Activated CD4-positive, alpha-beta T cell treated with anti-CD3 and anti-CD28 coated beads, Interleukin-2, amount 50 U/mL, for 4 hours (primary cell): ENCODE measurements at places on chromosomes 3 and 15.
A peak's percentile ranks its signal among the peaks of the same experiment; 100 is the strongest.

- DNase-seq, result no peak
These were observed 221.8 kb downstream of the CBLB start for GRCh38 chr3:105647047-105647446.

DNA sequence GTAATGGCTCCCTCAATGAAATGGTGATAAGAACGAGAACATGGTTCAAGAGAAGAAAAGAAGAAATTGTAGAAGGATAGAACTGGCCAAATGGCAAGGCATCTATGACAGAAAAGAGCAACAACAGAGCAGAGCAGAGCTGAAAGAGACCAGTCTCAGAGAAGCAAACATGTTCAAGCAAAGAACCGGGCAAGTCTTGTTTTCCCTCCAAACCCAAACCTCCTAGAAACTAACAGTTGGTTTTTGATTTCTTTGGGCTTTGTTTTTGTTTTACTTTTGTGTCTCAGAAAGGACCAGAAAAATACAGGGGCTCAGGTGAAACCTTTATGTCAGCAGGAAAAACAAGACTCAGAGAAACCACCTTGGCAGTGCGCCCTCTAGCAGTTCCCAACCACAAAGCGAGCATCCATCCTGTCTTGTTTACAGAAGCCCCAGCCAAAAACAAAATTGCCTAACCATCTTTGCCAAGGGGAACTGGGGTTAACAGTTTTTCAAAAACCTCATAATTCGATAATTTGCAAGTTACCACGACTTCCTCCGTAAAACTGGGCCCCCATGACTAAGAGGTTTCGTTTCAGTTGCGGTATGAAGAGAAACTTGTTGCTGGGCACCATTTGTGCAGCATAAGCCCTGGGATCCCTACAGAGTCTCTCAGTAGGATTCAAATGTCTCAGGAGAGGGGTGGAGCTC, 159.2 kb upstream of the SLC24A5 start:
- DNase-seq, result no peak

DNA sequence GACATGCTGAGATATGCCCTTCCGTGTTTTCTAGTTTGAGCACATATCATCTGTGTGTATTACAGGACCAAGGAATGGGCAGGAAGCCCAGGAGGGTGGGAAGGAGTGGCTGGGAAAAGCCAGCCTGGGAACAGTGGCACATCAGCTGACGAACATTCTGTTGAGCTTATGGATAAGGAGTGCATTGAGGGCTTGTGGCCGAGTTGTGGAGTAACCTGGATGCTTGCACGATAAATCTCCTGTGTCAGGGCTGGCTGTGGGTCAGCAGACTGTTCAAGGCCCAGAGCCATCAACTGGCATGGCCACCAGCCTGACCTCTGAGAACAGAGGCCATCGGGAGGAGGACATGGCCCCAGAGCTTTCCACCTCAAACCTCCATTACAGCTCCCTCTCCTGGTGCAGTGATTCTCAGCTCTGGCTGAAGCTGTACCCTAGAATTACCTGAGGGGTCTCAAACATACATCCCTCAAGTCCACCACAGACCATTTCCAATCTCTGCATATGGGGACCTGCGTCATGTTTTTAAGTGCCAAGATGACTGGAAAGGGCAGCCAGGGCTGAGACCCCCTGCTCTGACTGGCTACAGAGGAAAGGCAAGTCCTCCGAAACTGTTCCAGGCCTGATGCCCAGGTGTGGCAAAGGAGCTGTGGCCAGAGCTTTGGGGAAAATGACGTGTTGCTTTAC, 4.8 kb upstream of the VILL start:
- no peak for DNase-seq

DNA sequence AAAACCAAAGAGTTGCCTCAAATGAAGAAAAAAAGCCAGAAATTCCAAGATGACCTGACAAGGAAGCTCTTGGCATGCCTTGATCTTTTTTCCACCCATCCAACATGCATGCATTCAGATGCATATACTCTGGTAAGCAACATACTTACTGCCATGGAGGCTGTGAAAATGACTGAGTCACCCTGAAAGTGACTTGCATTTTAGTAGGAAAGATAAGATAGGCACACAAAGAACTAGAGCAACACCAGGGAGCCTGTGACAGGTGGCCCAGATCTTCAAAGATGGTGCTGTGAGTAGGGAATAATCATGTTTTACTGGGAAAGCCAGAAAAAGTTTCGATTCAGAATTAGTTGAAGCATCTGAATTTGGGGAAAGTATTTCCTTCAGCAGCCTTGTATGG, 185.1 kb upstream of the SLCO3A1 start:
- DNase-seq, result no peak

DNA sequence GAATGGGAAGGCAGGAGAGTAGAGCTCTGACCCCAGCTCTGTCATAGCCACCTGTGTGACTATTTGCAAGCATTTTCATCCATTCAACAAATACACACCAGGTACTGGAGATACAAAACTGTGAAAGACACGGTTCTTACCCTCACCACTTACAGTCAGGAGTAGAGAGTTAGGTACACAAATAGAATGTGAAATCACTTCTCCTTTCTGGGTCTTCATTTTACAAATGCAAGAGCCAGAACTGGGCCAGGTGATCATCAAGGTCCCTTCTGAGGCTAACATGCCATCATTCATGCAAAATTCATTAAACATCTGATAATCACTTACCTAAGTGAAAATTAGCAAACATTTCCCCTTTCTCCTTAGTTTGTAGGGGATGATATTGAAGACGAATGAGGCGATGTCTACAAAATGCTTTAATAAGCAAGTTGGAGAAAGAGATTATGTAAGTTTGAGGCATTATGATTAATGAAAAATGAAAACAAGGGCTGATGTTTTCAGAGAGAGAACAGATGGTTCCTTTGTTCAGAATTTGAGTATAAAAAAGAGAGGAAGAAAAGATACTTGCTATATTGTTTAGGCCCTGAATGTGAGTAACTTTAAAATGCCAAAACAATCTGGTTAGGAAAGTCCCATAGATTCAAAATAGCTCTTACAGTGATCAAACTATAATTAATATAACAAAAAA, 88.6 kb downstream of the LPP start:
- DNase-seq, result no peak

DNA sequence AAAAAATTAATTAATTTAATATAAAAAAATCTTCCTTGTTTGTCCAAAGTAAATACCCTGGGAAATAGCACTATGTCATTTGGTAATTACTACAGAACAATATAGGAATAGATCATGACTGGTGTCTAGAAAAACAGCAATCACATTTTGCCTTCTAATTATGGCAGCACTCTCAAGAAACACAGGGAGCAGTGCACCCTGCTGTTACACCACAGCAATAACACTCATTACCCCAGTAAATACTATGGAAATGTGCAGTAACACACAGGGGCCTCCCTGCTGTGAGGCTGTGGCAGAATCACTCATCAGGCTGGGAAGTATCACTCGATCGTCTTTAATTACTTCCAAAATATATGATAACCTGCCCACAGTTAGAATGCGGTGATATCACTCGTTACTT, 646.0 kb downstream of the TUSC7 start:
- no peak for DNase-seq

GRCh38 chr15:35630985-35631384, 85.0 kb upstream of the DPH6 start:
- no peak for DNase-seq

DNA sequence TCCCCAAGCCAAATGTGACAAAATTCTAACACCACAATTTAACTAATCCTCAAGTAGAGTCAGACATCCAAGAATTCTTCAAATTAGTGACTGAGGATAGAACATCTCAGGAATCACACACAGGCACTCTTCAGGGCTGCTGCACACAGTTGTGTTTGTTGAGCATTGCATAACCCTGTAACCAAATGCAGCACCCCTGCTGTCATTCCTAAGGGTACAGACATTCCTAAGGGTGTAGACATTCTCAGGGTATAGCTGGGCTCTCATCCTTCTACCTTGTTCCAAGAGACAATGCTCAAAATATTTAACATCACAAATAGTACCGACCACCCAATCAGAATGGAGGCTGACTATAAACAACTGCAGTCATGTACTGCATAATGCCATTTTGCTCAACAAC, 107.1 kb upstream of the UBE2E2 start:
- DNase-seq, result no peak

DNA sequence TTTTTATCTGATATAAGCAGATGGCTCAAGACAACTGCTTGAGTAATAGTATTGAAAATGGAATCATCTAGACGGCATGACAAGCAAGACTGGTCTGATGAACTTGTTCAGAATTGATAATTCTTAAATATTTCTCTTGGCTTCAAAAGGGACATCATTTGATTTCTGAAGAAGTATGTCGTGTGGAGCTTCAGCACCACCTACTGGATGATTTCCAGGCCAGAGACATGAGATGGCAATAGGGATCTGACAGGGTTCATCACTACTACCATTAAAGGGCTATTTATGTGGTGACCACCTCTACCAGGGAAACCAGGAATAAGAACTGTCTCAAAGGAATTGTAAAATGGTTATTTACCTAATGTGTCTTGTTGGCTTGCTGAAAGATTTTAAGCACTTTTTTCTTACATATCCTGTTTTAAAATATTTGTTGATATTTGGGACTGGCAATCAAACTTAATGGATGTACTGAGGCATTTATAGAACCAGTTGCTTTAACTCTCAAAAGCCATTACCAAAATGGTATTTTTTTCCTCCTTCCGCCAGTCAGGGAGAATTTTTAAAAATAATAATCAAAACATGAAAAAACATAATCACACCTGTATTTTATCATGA, 99.5 kb upstream of the FAM98B start:
- peak; percentile 41 for DNase-seq

- DNase-seq, result no peak
These were observed 217.7 kb upstream of the TLE3 start for GRCh38 chr15:70315431-70315830.

DNA sequence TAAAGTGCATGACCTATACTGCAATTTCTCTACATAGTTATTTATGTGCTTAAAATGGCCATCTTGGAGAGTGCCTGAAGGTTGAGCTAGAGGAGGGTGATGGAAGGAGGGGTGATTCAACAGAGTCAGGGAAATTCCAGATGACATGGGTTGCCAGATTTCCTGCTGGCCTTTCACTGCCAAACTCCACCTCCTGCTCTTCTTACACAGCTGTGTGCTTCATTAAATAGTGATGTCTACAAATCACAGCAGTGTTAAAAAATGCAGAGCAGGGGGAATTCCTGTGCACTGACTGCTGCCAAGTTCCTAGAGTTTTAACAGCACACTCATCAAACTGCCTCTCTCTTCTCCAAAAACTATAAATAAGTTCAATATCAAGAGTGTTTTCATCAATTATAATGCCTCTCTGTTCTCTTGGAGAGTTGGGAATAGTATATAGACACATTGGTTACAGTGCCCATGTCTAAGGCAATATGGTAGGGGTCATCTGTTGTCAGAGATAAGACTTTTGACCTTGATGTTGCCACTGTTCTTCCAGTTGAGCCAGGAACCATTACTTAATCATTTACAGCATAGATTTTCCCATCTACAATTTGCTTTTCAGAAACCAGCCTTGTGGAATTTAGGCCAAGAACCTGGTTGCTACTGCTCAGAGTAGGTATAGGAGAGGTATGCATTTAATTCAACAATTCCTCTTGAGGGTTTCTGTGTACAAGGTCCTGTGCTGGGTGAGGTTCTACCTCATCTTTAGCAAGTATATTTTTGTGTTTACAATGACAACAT, 79.6 kb downstream of the TP63 start:
- no peak for DNase-seq

DNA sequence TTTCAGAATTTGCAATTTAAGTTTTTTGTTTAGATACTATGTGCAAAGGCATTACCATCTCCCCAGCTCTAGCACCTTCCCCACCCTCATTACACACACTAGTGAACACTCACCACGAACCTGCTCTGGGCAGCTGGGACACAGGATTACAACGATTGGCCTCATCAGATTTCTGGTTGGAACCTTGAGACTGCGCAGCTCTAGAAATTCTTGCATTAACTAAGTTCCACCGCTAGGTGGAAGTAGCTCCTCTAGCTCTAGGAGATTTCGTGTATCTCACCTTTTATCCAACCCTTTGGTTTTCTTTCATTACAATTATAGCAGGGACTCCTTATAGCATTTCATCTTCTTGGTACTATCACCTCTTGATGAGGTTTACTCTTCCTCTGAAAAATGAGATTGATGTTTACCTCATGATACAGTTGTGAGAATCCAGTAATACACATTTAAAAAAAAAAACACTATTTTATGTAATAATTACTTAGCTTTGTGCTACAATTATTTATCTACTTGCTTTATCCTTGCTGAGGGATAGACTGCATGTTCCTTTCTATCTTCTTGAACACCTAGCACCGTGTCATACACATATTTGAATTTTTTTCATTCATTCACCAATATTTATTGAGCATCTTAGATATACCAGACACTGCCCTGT, 28.7 kb upstream of the PLOD2 start:
- DNase-seq, result no peak

- DNase-seq, result no peak
These were observed 65.5 kb downstream of the BBX start for GRCh38 chr3:107588217-107588616.

GRCh38 chr3:4394567-4394966, 72.5 kb downstream of the SUMF1 start:
- no peak for DNase-seq

DNA sequence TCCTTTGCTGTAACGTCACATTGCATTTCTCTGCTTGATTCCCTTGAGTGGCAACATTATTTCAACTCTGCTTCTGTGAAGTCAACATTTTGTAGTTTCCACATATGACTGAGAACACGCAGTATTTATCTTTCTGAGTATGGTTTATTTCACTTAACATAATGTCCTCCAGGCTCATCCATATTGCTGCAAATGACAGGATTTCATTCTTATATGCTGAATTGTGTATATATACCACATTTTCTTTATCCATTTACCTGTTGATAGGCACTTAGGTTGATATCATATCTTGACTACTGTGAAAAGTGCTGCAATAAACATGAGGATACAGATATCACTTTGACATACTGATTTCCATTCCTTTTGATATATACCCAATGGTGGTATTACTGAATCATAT, 878.5 kb downstream of the PLOD2 start:
- no peak for DNase-seq

DNA sequence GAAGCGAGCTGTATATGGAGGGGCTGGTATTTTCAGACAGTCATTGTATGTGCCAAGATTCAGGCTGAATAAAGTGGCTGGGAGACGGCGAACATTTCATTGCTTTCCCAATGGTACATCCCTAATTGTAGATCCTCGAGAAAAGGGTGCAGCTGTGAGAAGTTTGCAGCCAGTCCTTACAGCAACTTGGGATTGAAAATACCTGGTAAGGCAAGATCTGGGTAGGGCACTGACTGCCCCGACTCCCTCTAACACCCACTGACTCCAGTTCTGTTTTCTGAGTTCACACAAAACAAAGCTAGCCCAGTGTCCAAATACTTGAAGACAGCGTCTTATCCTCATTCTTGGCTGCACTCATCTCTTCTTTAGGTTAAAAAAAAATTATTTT, 63.7 kb downstream of the EDEM1 start:
- DNase-seq, result no peak

- no peak for DNase-seq
These were observed 12.8 kb downstream of the PCSK6 start for GRCh38 chr15:101476756-101477155.

DNA sequence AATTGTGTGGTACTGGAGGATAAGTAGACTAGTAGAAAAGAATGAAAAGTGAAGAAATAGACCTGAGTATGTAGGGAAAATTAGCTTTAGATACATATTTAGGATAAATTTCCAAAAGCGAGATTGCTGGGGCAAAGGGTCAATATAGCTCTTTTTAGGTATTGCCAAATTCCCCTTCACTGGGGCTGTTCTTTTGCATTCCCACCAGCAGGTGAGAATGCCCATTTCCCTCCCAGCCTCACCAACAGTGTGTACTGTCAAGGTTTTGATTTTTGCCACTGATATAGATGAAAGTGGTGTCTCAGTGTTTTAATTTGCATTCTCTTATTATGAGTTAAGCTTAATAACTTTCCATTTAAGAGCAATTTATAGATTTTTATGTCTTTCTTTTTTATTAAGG, 35.7 kb upstream of the BHLHE40 start:
- DNase-seq, result no peak
